ENCODE measurements at places on chromosomes 7 and 10.

- DNase-seq, result no peak
These were observed 221.8 kb upstream of the TMEM72 start for GRCh38 chr10:44689368-44689767.

GRCh38 chr10:76051007-76051936 lies 619.8 kb downstream of the LRMDA start:
- peak; percentile 51 for DNase-seq

DNA sequence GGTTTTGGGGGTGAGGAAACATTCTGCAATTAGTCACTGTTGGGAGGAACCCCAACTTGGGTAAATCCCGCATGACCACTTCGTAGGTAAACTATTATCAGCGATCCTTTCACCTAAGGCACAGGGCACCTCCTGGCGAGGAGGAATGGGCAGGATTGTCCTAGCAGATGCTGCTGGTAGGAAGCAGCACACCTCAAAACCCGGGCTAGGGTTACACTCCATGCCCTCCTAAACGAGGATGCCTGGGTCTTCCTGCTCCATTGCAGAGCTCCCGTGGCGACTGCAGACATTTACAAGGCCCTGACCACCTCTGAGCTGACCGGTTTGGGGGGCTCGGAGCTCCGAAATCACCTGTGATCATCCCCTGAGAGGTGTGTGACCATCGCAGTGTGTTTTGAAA lies 92.3 kb downstream of the FAM171A1 start:
- no peak for DNase-seq

DNA sequence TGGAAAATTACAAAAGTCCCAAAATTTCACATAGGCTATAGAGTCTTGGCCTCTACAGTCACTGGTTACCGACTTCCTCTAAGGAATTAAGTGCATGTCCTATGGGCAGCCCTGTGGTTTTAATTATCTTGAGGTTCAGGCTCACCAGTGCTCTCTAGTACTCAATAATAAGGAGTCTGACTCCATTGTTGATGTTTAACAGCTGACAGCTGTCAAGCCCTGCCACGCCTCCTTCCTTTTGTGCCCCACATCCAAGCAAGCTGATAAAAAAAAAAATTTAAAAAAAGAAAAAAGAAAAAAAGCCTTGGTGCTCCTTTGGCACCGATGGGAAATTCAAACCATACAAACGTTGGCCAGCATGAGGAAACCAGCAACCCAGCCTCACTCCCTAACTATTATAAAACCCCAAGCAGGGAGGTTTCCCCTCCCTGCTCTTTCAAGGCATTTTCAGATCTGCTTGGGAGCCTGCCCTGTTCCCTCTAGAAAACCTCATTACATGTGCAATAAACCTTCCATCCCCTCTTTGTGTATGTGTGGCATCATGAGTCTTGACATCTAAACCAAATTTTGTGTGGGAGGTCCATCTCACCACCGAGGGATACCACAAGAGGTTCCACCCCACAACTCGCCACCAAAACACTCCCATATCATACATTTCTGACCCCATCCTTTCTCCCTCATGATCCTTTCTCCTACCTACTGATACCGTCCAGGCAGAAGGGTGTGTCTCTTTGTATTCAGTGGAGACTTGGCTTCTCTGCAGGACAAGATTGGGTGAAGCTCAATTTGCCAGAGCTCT lies 70.9 kb upstream of the CCDC71L start:
- DNase-seq, result no peak

GRCh38 chr10:2985729-2986232 lies 81.6 kb upstream of the PFKP start:
- DNase-seq, result no peak

DNA sequence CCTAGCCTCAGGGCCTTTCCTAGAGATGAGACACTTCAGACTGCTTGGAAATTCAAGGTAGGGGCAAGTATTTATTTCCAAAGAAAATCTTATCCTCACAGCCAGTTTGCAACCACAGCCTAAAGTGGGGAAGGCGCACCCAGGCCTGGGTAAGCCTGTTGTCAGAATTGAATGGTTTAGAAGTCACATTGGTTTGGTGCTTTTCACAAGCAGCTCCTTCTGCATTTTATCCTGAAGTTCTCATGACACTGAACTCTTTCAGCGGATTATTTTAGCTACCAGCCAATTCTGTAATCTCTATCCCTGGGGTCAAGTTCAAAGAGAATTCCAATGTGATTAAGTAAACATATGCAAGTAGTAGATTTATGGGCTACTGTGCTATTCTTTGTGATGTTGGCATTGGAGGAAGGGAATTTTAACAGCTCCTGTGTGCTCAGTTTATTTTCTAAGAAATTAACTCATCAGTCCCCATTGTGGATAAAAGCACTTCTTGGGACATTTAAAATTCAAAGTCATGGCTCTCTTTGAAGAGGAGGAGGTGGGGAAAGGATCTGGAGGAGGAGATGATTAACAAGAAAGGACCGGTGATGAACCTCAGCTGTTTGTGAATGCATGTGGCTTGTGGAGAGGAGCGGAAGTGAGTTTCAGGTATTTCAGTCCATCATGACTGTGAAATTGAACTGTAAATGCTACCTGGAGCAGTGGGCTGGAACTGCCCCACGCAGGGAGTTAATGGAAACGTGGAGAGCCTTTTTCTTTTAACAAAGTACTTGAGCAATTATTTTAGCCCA lies 90.2 kb upstream of the CACUL1 start:
- DNase-seq, result no peak
